ENCODE measurements at places on chromosomes 1 and 21.

GRCh38 chr21:29943885-29944284 lies 4.1 kb upstream of the GRIK1 start:
- no peak for DNase-seq

GRCh38 chr21:28639737-28640136 lies 352.9 kb downstream of the LTN1 start:
- no peak for DNase-seq

- DNase-seq = no peak
Measured at GRCh38 chr1:233424779-233425178, 97.3 kb downstream of the MAP3K21 start.

GRCh38 chr21:28899744-28900143 lies 92.9 kb downstream of the LTN1 start:
- no peak for DNase-seq

GRCh38 chr1:52141513-52142219 lies at the start of gene ZFYVE9:
Gene ZFYVE9 (plus strand): TSS chr1:52142089. CDS start chr1:52233207, 91,118 bp downstream.
- DNase-seq = peak; percentile 42

DNA sequence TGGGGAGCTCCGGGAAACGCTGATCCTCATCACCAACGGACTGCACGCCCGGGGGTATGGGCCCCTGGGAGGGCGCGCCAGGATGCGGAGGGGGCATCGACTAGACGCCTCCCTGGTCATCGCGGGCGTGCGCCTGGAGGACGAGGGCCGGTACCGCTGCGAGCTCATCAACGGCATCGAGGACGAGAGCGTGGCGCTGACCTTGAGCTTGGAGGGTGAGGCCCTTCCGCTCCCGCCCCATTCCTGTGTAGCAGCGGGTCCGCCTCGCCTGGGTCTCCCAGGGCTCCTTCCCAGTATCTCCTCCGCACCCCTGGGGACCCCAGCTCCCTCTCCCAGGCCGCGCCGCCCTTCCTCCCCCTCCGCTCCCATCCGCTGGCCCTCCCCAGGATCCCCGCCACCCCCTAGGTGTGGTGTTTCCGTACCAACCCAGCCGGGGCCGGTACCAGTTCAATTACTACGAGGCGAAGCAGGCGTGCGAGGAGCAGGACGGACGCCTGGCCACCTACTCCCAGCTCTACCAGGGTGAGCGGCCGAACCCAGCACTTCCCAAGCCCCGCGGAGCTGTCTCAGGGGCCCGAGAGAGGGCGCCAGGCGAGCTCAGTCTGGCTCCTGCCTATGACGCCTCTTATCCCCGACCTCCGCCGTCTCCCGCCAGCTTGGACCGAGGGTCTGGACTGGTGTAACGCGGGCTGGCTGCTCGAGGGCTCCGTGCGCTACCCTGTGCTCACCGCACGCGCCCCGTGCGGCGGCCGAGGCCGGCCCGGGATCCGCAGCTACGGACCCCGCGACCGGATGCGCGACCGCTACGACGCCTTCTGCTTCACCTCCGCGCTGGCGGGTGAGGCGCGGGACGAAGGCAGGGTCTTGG lies 5.0 kb downstream of the HAPLN2 start:
- peak; percentile 42 for DNase-seq

DNA sequence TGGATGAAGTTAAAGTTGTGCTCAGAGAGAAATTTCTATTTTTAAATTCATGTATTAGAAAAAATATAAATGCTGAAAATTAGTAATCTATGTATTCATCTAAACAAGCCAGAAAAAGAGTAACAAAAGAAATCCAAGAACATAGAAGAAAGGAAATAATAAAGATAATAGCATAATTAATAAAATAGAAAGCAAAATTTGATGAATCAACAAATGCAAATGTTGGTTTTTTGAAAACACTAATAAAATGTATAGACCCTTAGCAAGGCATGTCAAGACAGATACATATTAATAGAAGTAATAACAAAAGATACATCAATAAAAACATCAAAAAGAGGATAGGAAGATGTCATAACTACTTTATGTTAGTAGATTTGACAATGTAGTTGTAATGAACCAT lies 18.0 kb downstream of the F13B start:
- DNase-seq = no peak

GRCh38 chr21:42012763-42013329 lies 2.7 kb upstream of the ZBTB21 start:
- DNase-seq = no peak

DNA sequence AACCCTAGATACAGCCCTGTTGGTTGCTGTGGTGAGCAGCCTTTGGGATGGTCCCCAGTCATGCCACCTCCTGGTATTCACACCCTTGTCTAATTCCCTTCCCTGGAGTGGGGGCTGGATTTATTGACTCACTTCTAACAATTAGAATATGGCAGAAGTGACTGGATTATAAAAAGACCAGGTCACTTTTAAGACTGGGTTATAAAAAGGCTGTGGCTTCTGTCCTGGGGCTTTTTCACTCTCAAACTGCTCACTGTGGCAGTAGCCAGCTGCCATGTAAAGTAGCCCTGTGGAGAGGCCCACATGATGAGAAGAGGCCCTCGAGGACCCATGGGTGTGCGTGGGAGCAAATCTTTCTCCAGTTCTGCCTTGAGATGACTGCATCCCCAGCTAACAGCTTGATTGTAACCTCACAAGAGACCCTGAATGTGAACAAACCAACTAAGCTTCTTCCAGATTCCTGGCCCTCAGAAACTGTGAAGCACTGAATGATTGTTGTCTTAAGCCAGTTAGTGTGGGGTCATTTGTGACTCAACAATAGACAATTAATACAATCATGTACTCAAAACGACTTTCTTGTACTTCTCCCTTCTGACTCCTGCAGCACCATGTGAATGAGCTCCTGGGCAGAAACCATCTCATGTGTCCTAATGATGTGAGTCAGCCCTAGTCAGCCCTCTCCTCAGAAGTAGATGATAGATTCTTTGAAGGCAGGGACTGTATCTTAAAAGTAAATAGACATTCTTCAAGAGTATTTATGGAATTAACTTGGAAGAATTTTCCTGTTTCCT lies 234.9 kb downstream of the TNR start:
- no peak for DNase-seq

DNA sequence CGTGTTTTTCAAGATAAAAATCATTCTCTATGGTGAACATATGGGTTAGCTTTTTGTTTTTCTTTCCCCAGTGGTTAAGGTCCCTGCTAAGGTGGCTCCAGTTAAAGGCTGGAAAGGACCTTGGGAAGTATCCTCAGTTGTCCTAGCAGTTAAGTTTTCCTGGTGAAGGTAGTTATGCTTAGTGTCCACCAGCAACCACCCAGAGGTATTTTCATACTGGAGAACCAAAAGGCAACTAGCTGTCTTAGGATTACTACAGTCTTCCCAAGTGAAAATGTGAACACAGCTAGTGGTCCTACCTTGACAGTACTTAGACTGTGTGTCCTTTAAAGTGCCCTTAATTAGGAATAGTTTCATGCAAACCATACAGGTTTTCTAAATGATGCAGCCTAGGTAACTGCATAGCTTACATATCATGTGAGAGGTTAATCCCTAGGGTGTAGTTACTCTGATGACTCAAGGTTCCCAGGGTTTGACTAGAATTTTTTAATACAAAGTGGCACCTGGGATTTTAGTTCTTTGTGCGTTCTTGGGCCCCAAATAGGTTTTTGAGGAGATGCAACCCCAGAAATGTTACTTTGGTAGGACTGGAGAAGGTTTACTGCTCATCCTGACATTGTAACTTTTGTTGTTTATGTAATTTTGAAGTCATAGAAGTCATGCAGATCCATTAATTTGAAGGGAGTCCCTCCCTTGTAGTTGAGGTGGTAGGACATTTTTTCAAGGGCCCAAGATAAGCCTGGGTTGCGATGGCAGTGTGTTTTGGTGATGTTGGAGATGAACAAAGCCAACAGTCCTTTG lies 36.5 kb downstream of the YY1AP1 start:
- DNase-seq = no peak

- DNase-seq = no peak
Measured at GRCh38 chr1:183030053-183030452, 6.8 kb downstream of the LAMC1 start.

DNA sequence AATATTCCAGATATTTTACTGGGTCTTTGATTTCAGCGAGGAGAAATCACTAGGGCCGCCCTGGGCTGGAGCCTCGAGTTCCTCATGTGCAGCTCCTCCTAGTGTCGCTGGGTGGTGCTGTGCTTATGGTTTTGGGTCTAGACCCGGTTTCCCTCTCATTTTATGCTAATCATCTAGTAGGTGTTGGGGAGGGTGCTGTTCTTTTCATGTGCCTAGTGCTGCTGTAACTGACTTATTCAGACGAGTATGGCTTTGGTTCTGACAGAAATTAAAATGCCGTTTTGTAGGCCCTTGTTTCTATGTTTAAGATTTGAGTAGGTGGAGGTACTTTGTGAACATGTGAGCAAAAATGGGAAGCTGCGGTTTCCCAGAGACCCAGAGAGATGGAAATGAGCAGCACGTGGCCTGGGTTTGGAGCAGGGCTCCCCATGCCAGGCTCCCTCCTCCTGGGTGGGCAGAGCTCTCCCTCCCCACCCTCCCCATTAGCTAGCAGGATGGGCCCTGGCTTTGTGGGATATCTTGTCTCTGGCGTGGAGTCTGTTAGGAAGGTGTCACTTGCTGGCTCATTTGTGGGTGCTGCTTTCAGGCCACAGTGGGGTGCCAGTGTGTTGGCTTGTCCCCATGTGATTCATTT lies 74.0 kb upstream of the GPR88 start:
- peak; percentile 18 for DNase-seq

DNA sequence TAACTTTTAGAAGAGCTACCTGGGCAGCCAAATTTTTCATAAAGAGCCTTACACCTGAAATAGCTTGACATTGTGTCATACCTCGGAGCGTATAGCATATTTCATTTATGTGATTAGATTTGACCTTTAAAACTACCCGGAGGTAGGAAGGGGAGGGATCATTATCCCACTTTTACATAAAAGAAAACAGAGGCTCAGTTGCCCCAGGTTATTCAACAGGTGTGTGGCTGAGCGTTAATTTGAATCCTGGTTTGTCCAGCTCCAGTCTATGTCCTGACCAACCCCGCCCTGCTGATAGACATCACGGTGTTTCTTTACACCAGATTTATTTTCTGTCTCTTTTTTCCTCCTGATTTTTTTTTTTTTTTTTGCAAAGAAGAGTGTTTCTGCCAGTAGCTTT lies 39.7 kb downstream of the PBX1 start:
- no peak for DNase-seq

- DNase-seq = no peak
Measured at GRCh38 chr1:44829506-44830384, 13.3 kb downstream of the PTCH2 start.

GRCh38 chr1:40825435-40825788 lies 36.8 kb downstream of the CITED4 start:
- peak; percentile 10 for DNase-seq

DNA sequence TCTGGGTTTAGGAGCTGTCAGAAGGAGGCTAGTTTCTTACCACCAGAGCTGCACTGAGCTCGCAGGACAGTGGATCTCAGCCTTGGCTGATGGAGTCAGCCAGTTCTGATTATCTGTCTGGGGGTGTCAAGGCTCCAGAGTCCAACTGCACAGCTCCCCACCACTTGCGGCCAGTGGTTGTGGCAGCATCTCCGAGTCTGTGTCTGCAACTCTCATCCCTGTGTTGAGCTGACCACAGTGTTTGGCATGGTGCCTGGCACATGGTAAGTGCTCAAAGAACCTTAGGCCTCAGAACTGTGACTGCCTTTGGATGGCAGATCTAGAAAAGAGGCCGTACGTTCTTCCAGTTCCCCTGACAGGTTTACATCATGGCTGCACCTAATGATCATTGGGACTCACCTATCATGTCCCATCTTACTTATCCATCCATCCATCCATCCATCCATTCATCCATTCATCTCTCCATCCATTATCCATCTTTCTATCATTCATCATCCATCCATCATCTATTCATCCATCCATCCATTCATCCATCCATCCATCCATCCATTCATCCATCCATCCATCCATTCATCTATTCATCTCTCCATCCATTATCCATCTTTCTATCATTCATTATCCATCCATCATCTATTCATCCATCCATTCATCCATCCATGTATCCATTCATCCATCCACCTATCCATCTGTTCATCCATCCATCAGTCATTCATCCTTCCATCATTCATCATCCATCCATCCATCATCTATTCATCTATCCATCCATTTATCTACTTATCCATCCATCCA lies 114.5 kb downstream of the CRYAA start:
- DNase-seq = no peak

DNA sequence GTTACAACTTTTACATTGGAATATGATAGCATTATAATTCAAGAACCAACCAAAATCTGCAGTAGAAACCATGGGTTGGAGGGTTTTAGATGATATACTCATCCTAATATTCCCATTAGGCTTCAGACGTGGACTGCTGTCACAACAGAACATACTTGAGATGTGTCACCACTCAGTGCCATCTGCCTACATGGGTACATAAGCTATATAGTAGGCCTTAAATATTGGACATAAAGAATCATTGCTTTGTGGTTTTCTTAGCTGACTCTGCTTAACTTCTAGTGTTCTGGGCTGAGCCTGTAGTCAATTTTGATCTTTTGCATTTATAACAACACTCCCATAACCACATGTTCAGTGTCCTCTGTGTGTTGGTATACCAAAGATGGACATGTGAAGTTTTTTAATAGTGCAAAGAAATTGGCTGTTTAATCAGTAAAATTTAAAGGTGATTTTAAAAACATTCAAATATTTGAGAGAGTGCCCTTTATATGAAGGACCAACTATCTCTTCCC lies 14.2 kb downstream of the RAP1A start:
- DNase-seq = no peak

DNA sequence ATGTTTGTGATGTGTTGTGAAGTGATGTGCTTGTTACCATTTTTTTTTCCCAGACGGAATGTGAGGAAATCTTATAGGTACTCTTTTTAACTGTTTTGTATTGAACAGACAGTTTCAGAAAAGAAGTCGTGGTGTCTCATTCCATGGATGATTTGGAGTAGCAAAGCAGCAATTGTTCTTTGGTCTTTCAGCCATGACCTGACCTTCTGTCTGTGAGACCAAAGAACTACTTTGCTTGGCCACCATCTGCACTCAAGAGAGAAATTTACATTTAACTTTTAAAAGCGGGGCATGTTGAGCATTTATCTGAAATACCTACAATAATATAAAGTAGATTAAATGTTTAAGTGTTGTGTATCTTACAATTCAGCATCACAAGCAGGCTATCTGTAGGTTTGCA lies 90.2 kb downstream of the SDCCAG8 start:
- no peak for DNase-seq

- DNase-seq = no peak
Measured at GRCh38 chr1:209634005-209634737, 18.1 kb downstream of the LAMB3 start.

DNA sequence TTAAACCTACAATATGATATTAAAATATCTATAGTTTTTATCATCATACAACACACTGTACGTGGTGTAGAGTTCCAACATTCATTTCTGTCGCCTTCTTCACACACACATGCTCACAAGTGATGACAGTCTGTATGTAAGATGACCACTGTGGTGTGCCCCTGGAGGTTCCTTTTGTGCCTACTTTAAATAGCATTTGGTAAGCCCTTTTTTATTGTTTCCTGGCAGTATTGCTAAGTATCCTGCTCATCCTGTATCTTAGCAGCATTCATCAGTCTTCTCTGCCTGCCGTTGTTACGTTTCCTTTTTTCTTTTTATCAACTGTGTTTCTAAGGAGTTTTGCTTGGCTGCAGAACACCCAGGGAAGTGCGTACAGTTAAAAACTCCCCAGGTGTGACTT lies 231.4 kb downstream of the CHRM3 start:
- DNase-seq = no peak

- DNase-seq = no peak
Measured at GRCh38 chr1:207188901-207189300, 84.9 kb downstream of the C4BPA start.

GRCh38 chr1:69710484-69711189 lies 142.9 kb downstream of the LRRC7 start:
- no peak for DNase-seq

Measured in NCI-H1092 (cell line).